Smooth muscle cell of trachea (primary cell): ENCODE measurements at places on chromosomes 2 and 18. TPM values are rescaled to one million over a fixed set of nuclear protein-coding genes. Genes with fewer than 3 reads are reported as not detected.

The HK2 gene
- total RNA-seq: 19.1 and 46.8 TPM in 2 replicates

The DUSP28 gene
- total RNA-seq: 3.1 and 3.3 TPM in 2 replicates

The CBLN2 gene
- not detected in 2 replicates for total RNA-seq

The HSBP1L1 gene
- total RNA-seq: 4.0 and 5.8 TPM in 2 replicates

The CYS1 gene
- 2.0 and 7.3 TPM in 2 replicates for total RNA-seq

The CPO gene
- 0.17 TPM in 1 of 2 replicates, not detected in the other for total RNA-seq

The ERLEC1 gene
- 142 and 206 TPM in 2 replicates for total RNA-seq

The TMEM18 gene
- total RNA-seq: 8.9 and 32.7 TPM in 2 replicates

The CKAP2L gene
- 0.50 and 15.3 TPM in 2 replicates for total RNA-seq

The CD207 gene
- not detected in 2 replicates for total RNA-seq
